ENCODE measurements at places on chromosomes 1 and 21.

- DNase-seq: no peak
These were observed 246.1 kb upstream of the DUSP10 start for GRCh38 chr1:221987860-221988520.

DNA sequence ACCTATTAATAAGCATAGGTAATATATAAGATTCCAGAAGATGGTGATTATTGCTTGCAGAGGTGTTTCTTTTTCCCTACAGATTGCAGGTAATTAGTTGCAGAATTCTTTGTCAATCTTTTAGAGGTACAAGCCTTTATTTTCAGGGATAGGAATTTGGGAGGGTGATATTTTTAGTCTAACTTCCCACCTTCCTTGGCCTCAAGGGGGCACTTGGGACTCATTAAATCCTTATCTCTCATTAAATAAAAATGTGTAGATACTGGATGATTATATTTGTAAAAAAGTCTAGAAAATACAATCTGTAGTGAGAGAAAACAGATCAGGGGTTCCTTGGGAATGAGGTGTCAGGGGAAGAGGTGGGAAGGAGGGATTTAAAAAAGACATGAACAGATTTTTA is 179.2 kb downstream of the PATJ start:
- no peak for DNase-seq

- no peak for DNase-seq
These were observed 254.2 kb downstream of the OLFM3 start for GRCh38 chr1:101742509-101742908.

GRCh38 chr1:190154744-190155143 is 322.9 kb downstream of the BRINP3 start:
- DNase-seq: no peak

GRCh38 chr21:36193200-36193599 is 36.6 kb downstream of the DOP1B start:
- no peak for DNase-seq

DNA sequence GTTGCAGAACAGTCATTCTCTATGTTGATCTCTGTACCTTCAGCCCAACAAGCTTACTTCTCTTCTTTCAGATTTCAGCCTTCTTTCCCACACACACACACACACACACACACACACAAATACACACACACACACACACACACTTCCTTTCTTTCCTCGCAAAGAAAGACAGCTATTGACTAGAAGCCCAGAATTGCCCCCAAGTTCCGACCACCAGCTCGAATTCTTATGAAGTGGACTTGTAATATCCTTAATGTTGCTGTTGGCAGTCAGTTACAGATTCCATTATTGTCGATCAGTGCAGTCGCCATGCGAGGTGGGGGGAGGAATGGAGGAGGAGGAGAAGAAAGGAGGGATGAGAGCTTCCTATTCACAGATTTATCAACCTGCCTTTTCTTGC is 125.5 kb downstream of the CLEC20A start:
- DNase-seq: no peak

GRCh38 chr1:40394491-40395172 is 21.1 kb downstream of the SMAP2 start:
- no peak for DNase-seq

DNA sequence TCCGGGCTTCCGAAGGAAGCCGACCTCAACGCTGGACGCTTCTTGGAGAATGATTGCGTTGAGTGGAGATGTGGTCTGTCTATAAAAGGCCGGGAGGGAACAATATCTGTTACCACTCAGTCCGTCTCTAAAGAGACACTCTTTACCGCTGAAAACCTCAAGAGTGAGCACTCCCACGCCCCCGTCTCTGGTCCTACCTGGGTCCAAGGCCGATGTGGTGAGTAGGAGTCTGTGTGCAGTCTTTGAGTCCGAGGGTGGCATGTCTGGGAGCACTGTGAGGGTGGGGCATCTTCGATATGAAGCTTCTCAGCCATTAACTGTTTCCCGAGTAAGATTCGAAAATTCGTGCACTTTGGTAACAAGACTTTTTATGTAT is 576 bp downstream of the ZFP69 start:
- DNase-seq: no peak

DNA sequence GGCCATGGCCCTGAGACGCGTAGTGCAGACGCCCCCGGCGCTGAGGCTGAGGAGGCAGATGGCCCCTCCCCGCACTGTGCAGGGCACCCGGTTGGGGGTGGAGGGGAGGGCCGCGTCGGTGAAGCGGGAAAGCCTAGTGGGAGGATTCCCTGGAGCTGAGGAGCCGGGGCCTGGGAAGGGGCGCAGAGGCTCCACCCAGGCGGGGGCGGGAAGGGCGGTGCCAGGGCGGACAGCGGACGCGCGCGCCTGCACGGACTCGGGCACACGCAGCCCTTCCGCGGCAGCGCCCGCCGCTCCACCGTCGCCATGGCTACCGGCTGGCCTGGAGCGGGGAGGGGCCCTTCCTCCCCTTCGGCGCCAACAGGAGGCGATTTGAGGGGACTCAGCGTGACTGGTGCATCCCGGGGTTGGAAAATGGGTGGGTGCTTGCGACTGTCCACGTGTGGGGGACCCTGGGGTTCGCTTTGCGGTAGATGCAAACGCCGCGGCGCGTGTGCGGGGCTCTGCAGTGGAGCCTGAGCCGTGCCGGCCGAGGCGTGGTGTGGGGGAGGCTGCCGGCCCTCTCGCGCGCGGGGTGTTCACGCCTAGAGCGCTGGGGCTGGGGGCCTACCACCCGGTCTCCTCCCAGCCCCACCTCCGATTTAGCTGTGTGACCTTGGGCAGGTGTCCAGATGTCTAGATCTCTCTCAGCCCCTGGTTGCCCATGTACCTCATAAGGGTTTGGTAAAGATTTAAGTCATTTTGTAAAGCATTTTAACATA is 35.1 kb downstream of the PTPRF start:
- DNase-seq: no peak

GRCh38 chr1:36836196-36836883 is 198.0 kb downstream of the GRIK3 start:
- no peak for DNase-seq

DNA sequence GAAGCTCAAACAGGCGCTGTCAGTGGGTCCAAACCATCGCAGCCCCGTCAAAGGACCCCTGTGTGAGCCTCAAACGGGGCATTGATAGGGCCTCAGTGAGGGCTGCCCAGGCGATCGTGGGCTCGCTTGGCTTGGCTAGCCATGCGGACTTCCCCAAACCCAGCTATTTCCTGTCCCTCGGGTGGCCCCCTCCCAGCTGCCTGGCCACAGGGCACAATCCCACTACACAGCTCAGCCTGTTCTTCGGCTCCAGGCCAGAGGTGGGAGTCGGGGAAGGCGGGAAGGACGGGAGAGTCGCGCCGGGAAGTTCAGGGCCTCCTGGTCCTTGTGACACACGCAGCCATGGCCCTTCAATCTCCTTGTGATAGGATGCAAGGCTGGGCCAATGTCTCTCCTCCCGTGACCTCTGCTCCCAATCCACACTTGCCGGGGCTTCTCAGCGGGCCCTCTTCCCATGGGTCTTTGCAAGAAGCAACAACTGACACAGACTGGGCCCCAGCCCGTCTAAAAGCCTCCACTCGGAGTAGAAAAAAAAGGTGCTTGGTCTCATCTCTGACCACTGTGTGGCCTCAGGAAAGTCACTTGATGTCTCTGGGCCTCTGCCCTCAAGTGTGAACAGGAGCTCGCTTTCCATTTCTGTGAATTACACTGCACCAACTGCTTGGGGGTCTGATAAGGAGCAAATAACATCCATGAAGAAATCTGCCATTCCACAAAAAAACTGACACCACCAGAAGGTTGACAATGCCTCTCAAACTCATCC is 7.1 kb upstream of the MATN1 start:
- no peak for DNase-seq

DNA sequence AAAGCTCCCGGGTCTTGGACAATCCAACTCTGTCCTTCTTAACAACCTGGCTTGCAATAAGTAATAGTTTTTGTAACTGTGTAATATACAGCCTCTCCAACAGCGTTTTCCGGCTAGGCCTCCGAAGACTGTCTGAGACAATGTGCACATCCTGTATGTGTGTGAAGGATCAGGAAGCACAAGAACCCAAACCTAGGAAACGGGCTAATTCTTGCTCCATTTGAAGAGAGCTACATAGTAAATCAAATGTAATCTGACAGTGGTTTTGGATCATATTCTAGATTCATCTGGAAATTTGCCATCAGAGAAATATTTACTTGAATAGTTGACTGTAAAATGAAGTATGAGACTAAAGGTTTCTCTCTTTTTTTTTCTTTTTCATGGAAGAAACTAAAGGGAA is 1.2 kb downstream of the GPR52 start:
- DNase-seq: no peak

GRCh38 chr1:153353226-153353947 is 4.3 kb upstream of the S100A9 start:
- no peak for DNase-seq

- DNase-seq: peak; percentile 28
These were observed 33.2 kb upstream of the RUNX3 start for GRCh38 chr1:24963099-24963872.

DNA sequence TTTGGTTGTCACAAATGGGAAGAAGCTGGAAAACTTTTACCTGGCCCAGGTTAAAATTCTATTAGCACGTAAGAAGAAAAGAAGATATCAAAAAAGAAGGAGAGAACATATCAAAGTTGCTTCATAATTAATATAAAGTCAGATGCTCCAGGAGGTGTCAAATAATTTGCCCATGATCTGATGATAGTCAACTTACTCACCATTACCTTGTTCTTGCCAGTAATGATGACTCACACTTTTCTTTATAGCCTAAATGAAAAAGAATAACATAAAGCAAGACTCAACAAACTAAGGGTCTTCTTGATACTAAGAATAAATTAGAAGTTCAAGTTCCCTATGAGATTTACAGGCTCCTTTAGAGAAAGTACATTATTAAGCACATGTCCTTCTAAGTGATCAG is 580.4 kb downstream of the TTLL7 start:
- no peak for DNase-seq

DNA sequence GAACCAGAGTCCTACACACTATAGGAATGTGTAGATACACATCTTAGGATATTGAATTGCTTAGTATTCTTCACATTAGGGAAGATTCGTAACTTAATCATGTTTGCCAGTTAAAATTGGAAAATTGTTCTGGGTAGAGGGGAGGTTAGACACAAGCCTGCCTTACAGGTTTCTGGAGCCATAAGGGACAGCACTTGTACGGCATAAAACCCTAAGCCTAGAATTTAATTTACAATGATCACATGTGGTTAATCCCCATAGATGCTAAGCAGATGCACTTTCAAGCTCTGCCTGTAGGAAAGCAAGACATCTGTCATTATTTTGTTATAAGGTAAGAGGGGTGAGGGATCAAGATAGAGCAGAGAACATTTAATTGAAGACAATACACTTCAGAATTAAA is 820.7 kb downstream of the NCAM2 start:
- DNase-seq: no peak

DNA sequence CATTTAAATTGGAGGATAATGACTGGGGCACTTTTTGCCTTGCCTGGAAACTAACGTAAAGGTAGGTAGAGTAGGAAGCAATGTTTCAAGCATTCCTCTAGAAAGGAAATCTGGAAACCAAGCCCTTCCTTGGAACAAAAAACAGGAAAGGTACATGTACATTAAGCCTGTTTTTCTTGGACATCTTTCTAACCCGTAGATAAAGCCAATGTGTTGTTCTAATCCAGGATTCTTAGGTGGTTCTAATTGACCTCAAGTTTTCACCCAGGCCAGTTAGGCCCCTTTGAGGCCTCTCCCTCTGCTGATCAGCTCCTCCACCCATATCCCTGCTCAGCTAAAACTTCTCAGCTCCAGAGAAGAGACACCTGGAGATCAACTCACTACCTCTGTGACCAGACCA is 6.3 kb upstream of the DUSP23 start:
- DNase-seq: no peak

DNA sequence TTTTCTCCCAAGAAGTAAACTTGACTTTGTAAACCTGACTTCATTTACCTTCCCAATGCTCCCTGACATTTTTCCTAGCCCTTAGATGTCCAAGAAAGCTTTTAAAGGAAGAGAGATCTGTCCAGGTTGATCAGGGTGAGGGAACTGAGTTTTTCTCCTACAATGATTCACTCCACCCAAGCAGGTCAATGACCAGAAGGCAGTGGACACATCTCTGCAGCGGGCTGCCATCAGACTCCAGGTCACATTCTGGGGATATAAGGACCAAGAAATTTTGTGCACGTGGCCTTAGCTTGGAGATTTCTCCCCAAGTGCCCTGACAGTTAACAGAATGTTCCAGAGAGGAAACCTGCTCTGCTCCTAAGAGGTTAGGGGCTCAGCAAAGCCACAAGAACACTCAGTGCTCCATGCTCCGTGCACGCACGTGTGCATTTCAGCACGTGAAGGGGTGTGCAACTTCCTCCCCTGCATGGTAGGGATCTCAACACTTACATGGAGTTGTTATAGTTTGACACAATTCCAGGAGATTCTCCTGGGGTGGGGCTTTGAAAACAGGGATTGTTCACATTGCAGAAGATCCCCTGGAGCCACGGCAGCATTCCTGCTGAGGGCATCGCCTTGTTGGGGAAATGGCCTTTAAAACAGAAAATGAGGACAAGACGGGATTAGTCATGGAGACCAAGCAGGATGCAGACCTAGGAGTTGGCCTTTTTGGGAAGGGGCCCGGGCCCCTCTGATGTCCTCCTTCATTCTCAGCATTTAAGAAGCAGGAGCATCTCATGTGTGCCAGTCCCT is 9.8 kb downstream of the ABCA4 start:
- DNase-seq: no peak

DNA sequence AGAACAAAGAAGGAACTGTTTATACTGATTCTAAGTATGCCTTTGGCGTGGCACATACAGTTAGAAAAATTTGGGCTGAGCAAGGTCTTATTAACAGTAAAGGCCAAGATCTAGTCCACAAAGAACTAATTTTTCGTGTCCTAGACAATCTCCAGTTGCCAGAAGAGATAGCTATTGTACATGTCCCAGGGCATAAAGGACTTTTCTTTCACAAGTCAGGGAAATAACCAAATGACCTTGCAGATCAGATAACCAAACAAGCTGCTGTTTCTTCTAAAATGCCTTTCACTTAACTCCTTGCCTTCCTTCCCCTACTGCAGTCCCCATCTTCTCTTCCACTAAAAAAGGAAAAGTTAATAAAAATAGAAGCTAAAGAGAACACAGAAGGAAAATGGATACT is 4.0 kb downstream of the TEX50 start:
- no peak for DNase-seq

DNA sequence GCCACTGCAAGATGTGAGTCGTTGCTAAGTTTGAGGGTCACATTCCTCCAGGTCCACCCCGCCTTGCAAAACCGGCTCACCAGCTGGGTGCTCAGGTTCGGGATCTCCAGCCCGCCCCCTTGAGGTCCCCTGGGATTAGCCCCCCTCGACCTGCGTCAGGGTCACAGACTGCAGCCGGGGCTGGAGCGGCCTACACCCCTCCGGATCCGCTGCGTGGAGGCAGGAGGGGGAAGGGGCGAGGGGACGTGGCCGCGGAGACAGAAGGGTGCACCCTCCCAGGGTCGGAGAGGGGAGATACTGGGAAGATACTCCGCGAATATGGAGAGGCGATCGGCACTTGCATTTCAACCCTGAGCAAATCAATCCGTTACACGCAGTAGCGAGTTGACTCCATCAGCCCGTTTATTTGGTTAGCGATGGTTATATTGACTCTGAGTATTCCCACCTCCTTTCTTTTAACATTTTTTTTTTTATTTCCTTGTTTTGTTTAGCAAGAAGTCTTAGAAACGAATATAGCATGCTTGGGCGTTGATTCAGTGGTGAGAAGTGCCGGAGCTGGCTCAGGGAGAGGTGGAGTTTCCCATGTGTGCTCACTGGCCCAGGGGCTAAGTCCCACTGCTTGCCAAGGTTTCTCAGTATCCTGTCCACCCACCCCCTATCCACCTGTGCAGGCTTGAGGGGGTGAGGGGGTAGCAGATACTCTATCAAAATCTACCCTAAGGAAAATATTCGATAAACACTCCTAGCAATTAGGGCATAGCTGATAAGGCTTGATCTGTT is 997 bp downstream of the IFNAR2 start:
- DNase-seq: peak; percentile 11

All from stimulated activated CD8-positive, alpha-beta memory T cell treated with anti-CD3 and anti-CD28 coated beads, Interleukin-7, amount 100 ng/mL, for 1 hour (primary cell).